ENCODE measurements at places on chromosomes 3 and 15.
A peak's percentile ranks its signal among the peaks of the same experiment; 100 is the strongest.

GRCh38 chr15:57134851-57135250, 216.4 kb downstream of the TCF12 start:
- no peaks in the 10 kb centered on the region for H3K27me3 ChIP-seq
- peak overlapping the region; percentile 93 for H3K27ac ChIP-seq
- no peak for DNase-seq

DNA sequence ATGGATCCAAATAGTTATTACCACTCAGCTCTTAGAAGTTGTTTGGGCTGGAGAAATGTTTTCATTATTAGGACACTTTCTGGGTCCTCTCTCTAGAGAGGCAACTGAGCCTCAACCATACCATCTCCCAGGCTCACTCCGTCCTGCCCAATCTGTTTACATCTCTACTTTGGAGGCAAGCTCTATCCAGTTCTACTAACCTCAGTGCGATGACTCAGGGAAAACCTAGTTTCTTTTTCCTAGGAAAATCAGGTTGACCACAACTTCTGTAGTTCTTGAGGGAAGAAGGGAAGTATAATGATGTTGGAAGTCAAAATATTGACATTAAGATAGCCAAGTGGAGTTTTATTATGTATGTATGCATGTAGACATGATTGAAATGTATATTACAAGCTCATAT, 40.4 kb downstream of the LPP start:
- H3K36me3 ChIP-seq = no peaks in the 10 kb centered on the region
- DNase-seq = no peak
- peaks cover 9% of the 10 kb centered on the region for H3K4me1 ChIP-seq
- no peak overlapping the region for H3K27ac ChIP-seq

GRCh38 chr3:32432045-32432710, 40.5 kb downstream of the CMTM7 start:
- no peaks in the 10 kb centered on the region for H3K4me1 ChIP-seq
- H3K27ac ChIP-seq = no peak overlapping the region
- DNase-seq = no peak
- no peaks in the 10 kb centered on the region for H3K36me3 ChIP-seq
- H3K27me3 ChIP-seq = no peaks in the 10 kb centered on the region

- no peak for DNase-seq
- H3K27ac ChIP-seq = no peak overlapping the region
- H3K4me3 ChIP-seq = no peak overlapping the region
- H3K36me3 ChIP-seq = no peaks in the 10 kb centered on the region
- H3K4me1 ChIP-seq = no peaks in the 10 kb centered on the region
- H3K27me3 ChIP-seq = no peaks in the 10 kb centered on the region
Observed at GRCh38 chr3:197050511-197050910, 20.9 kb upstream of the MELTF start.

DNA sequence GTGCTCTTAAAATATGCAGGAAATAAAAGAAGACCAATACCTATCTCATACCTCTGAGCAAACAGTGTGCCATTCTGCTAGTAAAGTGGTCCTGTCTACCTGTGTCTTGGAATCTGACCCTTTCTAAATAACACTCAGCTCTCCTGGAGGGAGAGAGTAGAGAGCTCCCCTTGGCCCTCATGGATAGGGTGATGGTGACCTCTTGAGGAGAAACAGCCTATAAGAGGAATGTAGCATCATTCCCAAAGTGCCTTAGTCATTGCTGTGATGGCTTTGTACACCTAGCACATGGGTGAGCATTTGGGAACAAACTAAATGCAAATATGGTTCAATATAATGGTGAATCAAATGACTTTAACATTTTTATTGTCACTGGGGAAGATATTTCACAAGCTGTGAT, 10.0 kb downstream of the SNTN start:
- H3K4me1 ChIP-seq = peaks cover 3% of the 10 kb centered on the region
- H3K27ac ChIP-seq = no peak overlapping the region
- H3K36me3 ChIP-seq = no peaks in the 10 kb centered on the region
- no peaks in the 10 kb centered on the region for H3K27me3 ChIP-seq
- peak; percentile 49 for DNase-seq
- no peak overlapping the region for H3K4me3 ChIP-seq

DNA sequence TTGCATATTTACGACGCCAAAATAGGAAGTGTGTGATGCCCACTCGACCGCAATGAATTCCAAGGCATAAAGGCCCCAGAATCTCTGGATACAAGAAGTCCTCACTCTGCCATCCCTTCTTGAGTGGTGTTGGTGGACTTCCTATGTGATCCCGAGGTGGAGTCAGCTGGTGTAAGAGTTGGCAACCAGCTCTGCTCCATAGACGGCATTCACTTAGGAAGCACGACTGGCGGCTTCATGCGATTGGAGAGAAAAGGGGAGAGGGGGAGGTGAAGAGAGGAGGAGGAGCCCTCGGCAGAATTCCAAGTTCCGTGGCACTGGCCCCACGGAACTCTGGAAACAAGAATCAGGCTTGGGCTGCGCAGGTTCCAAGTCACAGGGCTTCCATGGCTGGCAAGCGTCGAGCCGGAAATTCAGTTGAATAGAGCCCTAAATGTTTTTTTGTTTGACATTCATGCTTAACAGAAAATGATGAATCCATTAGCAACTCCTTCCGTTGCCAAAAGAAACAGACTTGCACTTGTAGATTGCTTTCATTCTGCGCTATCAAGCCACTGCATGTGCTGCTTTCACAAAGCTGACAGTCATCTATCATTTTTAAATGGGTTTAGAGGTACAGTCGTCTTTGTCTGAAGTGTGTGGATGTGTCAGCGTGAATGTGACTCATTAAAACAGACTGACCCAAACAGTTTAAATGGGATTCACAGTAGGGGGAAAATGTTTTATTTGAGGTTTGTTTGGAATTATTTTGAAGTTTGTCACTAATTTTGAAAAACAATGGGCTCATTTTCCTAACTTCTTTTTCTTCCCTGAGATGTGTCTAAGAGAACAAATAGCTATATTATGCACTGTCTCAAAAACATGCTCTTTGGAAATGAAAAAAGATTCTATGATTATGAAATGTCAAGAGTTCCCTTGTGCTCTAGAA, 428.3 kb upstream of the ATP11B start:
- no peaks in the 10 kb centered on the region for H3K27me3 ChIP-seq
- H3K36me3 ChIP-seq = no peaks in the 10 kb centered on the region

GRCh38 chr3:54188176-54188791, 65.9 kb downstream of the CACNA2D3 start:
- no peaks in the 10 kb centered on the region for H3K27me3 ChIP-seq
- no peak overlapping the region for H3K4me3 ChIP-seq
- no peaks in the 10 kb centered on the region for H3K4me1 ChIP-seq
- H3K27ac ChIP-seq = no peak overlapping the region

GRCh38 chr15:50685191-50685975, 1.2 kb downstream of the TRPM7 start:
- H3K27me3 ChIP-seq = no peaks in the 10 kb centered on the region
- peaks cover 5% of the 10 kb centered on the region for H3K36me3 ChIP-seq
- no peak for DNase-seq

DNA sequence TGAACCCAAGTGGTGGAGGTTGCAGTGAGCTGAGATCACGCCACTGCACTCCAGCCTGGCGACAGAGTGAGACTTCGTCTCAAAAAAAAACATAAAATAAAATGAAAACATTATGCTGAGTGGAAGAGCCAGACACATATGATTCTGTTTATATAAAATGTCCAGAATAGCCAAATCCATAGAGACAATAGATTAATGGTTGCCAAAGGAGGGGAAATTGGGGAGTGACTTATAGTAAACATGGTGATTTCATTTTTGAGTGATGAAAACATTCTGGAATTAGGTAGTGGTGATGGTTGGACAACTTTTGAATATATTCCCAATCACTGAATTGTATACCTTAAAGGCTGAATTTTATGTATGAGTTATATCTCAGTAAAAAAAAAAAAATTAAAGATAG, 172.0 kb upstream of the BFSP2 start:
- no peak overlapping the region for H3K4me3 ChIP-seq
- peaks cover 4% of the 10 kb centered on the region for H3K36me3 ChIP-seq
- H3K27ac ChIP-seq = no peak overlapping the region
- H3K27me3 ChIP-seq = no peaks in the 10 kb centered on the region
- H3K4me1 ChIP-seq = peaks cover 15% of the 10 kb centered on the region
- DNase-seq = no peak

DNA sequence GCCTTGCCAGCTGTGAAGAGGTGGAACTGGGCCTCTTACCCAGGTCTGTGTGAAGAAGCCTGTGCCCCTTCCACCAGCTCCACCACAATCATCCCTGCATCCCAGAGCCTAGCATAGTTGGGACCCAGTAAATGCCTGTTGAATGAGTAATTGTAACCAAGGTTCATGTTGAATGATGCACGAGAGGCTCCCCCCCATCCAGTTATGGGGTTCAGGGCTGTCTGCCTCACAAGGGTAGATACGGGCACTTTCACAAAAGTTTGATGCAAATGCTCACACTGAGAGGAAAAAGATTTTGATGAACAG, 29.5 kb upstream of the TSEN2 start:
- no peaks in the 10 kb centered on the region for H3K27me3 ChIP-seq
- no peak overlapping the region for H3K27ac ChIP-seq
- peaks cover 8% of the 10 kb centered on the region for H3K4me1 ChIP-seq
- DNase-seq = no peak
- no peak overlapping the region for H3K4me3 ChIP-seq

DNA sequence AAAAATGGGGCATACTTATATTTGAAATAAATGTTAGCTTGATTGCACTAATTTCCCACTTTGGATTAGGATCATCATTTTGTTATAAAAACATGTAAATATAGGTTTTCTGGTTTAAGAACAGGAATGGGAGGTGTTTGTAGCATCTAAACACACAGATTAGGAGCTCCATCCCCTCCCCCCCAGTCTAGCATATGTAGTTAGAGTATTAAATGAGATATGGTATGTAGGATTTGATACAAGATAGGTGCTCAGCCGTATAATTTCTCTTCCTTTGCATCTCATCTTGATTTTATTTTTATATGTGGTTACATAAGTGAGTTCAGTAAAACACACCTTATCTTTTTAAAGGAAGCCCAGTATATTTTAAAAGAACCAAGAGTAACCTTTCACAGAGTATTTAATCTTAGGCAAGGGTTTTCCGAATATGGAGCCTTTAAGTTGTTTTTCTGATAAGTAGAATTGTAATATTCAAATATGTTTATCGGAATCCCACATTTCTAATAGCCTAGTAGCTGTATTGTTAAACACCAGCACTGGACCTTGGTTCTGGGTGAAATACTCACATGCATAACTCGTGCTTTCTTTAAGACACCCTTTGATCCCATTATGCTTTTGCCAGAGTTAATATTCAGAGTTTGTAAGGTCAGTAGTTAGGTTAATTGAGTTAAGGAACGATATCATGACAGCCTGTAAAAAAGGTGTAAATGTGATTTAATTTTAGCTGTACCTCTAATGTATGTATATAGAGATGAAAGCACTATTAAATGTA, 2.3 kb downstream of the SLC25A36 start:
- peak overlapping the region; percentile 91 for H3K4me3 ChIP-seq
- no peak overlapping the region for H3K27ac ChIP-seq
- no peaks in the 10 kb centered on the region for H3K36me3 ChIP-seq
- H3K4me1 ChIP-seq = peaks cover 17% of the 10 kb centered on the region
- DNase-seq = no peak

- H3K4me3 ChIP-seq = no peak overlapping the region
- H3K27me3 ChIP-seq = no peaks in the 10 kb centered on the region
- DNase-seq = no peak
- no peak overlapping the region for H3K27ac ChIP-seq
- H3K36me3 ChIP-seq = no peaks in the 10 kb centered on the region
- H3K4me1 ChIP-seq = no peaks in the 10 kb centered on the region
Observed at GRCh38 chr3:167866331-167866730, 130.8 kb downstream of the SERPINI1 start.

DNA sequence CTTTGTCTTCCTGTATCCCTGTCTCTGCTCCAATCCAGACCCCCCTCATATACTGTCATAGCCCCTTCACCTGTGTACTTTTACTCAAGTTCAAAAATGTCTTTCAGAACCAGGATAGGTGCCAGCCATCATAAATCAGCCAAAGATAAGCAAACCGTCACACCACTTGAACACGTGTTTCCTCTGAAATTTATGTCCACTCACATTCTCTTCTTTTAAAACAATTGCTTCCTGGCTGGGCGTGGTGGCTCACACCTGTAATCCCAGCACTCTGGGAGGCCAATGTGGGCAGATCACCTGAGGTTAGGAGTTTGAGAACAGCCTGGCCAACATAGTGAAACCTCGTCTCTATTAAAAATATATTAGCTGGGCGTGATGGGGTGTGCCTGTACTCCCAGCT, 74.1 kb downstream of the IGF2BP2 start:
- H3K4me1 ChIP-seq = no peaks in the 10 kb centered on the region
- H3K36me3 ChIP-seq = no peaks in the 10 kb centered on the region
- H3K27me3 ChIP-seq = no peaks in the 10 kb centered on the region
- H3K27ac ChIP-seq = no peak overlapping the region

DNA sequence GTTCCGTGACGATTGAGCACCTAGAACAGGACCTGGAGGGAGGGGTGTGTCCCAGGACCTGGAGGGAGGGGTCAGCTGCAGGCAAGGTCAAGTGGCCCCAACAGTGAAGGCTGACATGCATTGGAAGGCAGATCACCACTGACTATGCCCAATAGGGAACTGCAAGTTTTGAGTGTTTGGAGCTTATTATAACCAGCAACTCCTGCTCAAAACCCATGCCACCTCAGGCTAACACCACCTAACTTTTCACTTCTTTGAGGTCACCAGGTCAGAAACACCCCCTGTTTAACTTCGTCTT, 93.1 kb downstream of the MYLK start:
- H3K36me3 ChIP-seq = no peaks in the 10 kb centered on the region
- no peak overlapping the region for H3K27ac ChIP-seq
- H3K27me3 ChIP-seq = no peaks in the 10 kb centered on the region
- no peak overlapping the region for H3K4me3 ChIP-seq

DNA sequence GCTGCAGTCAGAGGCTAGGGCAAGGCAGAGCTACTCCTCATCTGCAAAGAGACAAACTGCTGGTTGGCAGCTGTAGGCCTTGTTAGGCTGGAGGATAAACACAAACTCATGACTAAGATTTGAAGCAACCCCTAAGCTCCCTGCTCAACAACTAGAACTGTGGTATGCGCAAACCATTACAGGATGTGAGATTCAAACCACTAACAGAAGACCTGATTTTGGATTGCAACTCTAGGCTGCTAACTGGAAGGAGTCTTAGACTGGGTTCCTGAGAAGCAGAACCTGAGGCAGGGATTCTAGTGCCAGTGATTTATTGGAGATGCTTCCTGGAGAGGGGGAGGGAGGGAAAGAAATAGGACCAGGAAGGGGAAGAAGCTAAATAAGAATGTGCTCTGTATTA, 22.5 kb downstream of the CCR4 start:
- H3K27ac ChIP-seq = no peak overlapping the region
- H3K4me1 ChIP-seq = no peaks in the 10 kb centered on the region
- H3K4me3 ChIP-seq = no peak overlapping the region
- H3K27me3 ChIP-seq = no peaks in the 10 kb centered on the region

DNA sequence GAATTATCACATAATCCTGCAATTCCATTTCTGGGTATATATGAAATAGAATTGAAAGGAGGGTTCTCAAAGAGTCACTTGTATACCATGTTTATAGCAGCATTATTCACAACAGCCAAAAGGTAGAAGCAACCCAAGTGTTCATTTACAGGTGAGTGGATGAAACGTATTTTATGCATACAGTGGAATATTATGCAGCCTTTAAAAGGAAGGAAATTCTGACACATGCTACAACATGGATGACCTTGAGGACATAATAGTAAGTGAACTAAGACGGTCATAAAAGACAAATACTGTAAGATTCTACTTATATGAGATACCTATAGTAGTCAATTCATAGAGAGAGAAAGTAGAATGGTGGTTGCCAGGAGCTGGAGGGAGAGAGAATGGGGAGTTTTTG, 110.8 kb upstream of the LIPC start:
- H3K36me3 ChIP-seq = no peaks in the 10 kb centered on the region
- no peaks in the 10 kb centered on the region for H3K4me1 ChIP-seq
- no peak for DNase-seq
- no peaks in the 10 kb centered on the region for H3K27me3 ChIP-seq
- H3K27ac ChIP-seq = no peak overlapping the region
